Uterine smooth muscle cell (primary cell): ENCODE measurements at places on chromosomes 16 and 17. TPM values are rescaled to one million over a fixed set of nuclear protein-coding genes. Genes with fewer than 3 reads are reported as not detected.

The BAHCC1 gene
- 3.3 and 4.6 TPM in 2 replicates for total RNA-seq

The SLC5A10 gene
- total RNA-seq: under 0.01 TPM in 1 of 2 replicates, not detected in the other

The KRT33A gene
- not detected in 2 replicates for total RNA-seq

The ENDOV gene
- total RNA-seq: 23.5 and 27.0 TPM in 2 replicates

The PRSS22 gene
- 0.12 and 1.5 TPM in 2 replicates for total RNA-seq

The TPSG1 gene
- total RNA-seq: 0.37 TPM in 1 of 2 replicates, not detected in the other

The PSMD12 gene
- total RNA-seq: 28.6 and 45.0 TPM in 2 replicates

The GLG1 gene
- 124 and 188 TPM in 2 replicates for total RNA-seq

The TSPAN10 gene
- 1.3 and 4.0 TPM in 2 replicates for total RNA-seq

The TPSB2 gene
- total RNA-seq: not detected in 2 replicates

The ADAD2 gene
- not detected in 2 replicates for total RNA-seq

The DNAI2 gene
- not detected in 2 replicates for total RNA-seq

The CHD9NB gene
- 0.66 and 2.1 TPM in 2 replicates for total RNA-seq

The SDK2 gene
- total RNA-seq: 0.11 and 0.12 TPM in 2 replicates

The NPIPB12 gene
- 15.6 and 27.2 TPM in 2 replicates for total RNA-seq

The KRTAP4-3 gene
- not detected in 2 replicates for total RNA-seq

The PIEZO1 gene
- total RNA-seq: 205 and 266 TPM in 2 replicates

The COPS3 gene
- total RNA-seq: 86.7 and 156 TPM in 2 replicates

The CCDC200 gene
- total RNA-seq: not detected in 2 replicates

The CHST6 gene
- 0.22 and 1.00 TPM in 2 replicates for total RNA-seq

The PGAP3 gene
- total RNA-seq: 5.9 and 10.0 TPM in 2 replicates

The RNF222 gene
- not detected in 2 replicates for total RNA-seq

The SLFN13 gene
- 4.3 and 5.0 TPM in 2 replicates for total RNA-seq

The TMEM220 gene
- total RNA-seq: 2.5 and 3.4 TPM in 2 replicates

The TLCD3B gene
- total RNA-seq: 0.22 TPM in 1 of 2 replicates, not detected in the other

The EIF5A gene
- total RNA-seq: 450 and 1,318 TPM in 2 replicates

The EVPLL gene
- total RNA-seq: not detected in 2 replicates

The KCNG4 gene
- total RNA-seq: not detected in 2 replicates

The NAGS gene
- total RNA-seq: 2.9 and 6.4 TPM in 2 replicates

The CNGB1 gene
- total RNA-seq: not detected in 2 replicates

The TEX14 gene
- total RNA-seq: under 0.01 and 0.11 TPM in 2 replicates

The MYH13 gene
- not detected in 2 replicates for total RNA-seq

The DNAH2 gene
- total RNA-seq: 0.22 and 0.37 TPM in 2 replicates

The ARL16 gene
- 24.2 and 25.0 TPM in 2 replicates for total RNA-seq

The HS3ST3A1 gene
- 47.7 and 54.6 TPM in 2 replicates for total RNA-seq

The SERPINF2 gene
- total RNA-seq: under 0.01 TPM in 1 of 2 replicates, not detected in the other

The TMEM238L gene
- total RNA-seq: not detected in 2 replicates

The CCT6B gene
- 0.66 and 1.2 TPM in 2 replicates for total RNA-seq

The SLC16A11 gene
- total RNA-seq: 0.11 and 0.12 TPM in 2 replicates

The CTDNEP1 gene
- total RNA-seq: 25.7 and 27.9 TPM in 2 replicates

The MON1B gene
- 7.6 and 10.2 TPM in 2 replicates for total RNA-seq

The QPRT gene
- 101 and 156 TPM in 2 replicates for total RNA-seq

The PDF gene
- total RNA-seq: 21.6 and 30.3 TPM in 2 replicates

The GGT6 gene
- not detected in 2 replicates for total RNA-seq

The NPIPA7 gene
- total RNA-seq: 0.75 and 1.2 TPM in 2 replicates

The RPGRIP1L gene
- 17.3 and 17.4 TPM in 2 replicates for total RNA-seq

The CCL4 gene
- total RNA-seq: not detected in 2 replicates

The KRT222 gene
- total RNA-seq: 0.25 and 1.00 TPM in 2 replicates

The TRAPPC1 gene
- 46.6 and 48.2 TPM in 2 replicates for total RNA-seq

The FBXW10B gene
- 0.62 and 0.89 TPM in 2 replicates for total RNA-seq

The NPIPA5 gene
- 2.2 TPM in 1 of 2 replicates, not detected in the other for total RNA-seq

The TEKT5 gene
- total RNA-seq: not detected in 2 replicates
